RPMI8226 (cell line): ENCODE measurements at places on chromosomes 2 and 18.

GRCh38 chr2:56299171-56299691 lies 115.4 kb downstream of the CCDC85A start:
- no peak for DNase-seq

DNA sequence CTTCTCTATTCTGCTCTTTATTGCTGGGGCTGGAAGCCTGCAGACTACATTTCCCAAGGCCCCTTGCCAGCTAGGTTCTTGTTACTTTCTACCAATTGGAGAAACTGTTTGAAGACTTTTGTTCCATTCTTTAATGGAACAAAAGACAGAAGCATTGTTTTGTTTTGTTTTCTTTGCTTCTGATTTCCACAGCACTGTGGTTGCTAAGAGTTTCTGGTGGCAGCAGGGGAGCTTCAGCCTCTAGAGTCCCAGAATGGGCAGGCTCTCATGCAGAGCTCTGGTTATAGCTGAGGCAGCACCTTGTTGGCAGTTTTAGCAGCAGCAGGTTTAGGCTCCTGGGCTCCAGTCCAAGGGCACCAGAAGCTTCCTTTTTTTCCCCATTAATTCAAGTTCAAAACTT lies 234.3 kb downstream of the ETAA1 start:
- DNase-seq, result peak; percentile 85

DNA sequence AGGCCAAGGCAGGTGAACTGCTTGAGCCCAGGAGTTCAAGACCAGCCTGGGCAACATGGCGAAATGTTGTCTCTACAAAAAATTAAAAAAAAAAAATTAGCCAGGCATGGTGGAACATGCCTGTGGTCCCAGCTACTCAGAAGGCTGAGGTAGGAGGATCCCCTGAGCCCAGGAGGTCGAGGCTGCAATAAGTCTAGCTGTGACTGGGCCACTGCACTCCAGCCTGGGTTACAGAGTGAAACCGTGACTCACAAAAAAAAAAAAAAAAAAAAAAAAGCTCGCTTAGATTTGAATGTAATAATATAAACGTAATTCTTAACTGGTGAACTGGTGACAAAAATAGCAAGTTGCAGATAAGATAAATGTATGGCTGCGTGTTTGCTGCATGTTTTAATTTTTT lies 56.5 kb downstream of the TFCP2L1 start:
- no peak for DNase-seq

- peak; percentile 19 for DNase-seq
Measured at GRCh38 chr2:202034249-202035088, 814 bp downstream of the FZD7 start.

DNA sequence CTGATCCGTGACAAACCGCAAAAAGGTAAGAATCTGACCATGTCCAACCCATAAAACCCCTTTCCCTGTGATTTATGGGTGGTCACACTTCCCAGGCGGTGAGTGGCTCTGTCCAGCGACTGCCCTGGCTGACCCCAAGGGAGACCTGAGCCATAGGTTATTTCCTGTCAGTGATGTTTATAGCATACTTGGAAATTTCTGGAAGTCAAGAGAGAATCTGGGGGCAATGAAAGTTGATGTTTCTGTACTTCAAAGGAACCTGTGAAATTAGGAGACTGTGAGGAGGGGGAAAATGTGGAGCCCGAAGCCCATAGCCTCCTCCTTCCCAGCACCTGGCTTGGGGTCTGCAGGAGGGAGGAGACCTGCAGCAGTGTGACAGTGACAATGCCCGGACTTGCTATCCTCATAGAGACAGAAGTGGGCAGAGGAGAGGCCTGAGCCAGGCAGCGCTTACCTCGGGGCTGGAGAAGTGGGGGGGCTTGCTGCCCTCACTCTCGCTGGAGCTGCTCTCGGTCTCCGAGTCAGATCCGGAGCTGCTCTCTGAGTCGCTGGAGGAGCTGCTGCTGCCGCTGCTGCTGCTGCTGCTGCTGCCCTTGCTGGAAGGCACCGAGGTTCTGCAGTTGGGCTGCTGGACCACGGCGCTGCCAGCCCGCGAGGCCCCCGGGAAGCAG lies 111.3 kb upstream of the REV1 start:
- no peak for DNase-seq

- no peak for DNase-seq
Measured at GRCh38 chr2:101931402-101931801, 60.4 kb upstream of the IL1R2 start.

DNA sequence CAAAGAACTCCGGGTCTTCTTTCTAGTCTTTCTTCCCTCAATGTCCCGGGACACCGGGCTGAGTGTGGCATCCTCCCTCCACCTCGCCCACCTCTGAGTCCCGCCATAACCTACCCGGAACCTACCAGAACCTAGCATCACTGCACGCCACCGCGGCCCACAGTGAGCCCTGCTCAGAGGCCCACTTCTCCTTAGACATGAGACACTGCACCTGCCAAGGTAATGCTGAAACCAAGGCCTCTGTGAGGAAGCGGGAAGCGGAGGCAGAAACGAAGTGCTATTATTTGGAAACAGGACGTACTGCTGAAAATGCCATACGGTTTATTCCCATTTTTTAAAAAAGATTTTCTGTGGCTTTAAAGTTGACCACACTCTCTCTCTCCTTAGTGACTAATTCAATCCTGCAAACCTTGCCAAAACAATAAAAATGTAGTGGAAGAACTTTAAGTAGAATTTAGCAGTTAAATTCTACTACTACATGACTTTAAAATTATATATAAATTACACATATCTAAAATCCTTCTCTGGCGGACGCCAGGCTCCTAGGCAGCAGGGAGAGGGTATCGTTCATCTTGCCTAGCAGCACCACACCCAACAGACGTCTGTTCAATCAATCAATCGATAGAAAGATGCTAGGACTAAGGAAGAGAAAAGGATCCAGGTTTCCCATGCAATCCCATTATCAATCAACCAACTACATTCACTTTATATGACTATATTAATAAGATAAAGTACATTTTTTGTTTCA lies 82.0 kb downstream of the ZNF516 start:
- no peak for DNase-seq

- no peak for DNase-seq
Measured at GRCh38 chr2:144249035-144249637, 270.8 kb downstream of the ZEB2 start.

GRCh38 chr2:142142595-142142994 lies 11.8 kb upstream of the LRP1B start:
- no peak for DNase-seq

- no peak for DNase-seq
Measured at GRCh38 chr2:119700866-119701265, 21.9 kb downstream of the TMEM177 start.

- DNase-seq, result no peak
Measured at GRCh38 chr2:142756430-142756829, 121.0 kb upstream of the KYNU start.
